ENCODE measurements at places on chromosomes 1 and 21.

DNA sequence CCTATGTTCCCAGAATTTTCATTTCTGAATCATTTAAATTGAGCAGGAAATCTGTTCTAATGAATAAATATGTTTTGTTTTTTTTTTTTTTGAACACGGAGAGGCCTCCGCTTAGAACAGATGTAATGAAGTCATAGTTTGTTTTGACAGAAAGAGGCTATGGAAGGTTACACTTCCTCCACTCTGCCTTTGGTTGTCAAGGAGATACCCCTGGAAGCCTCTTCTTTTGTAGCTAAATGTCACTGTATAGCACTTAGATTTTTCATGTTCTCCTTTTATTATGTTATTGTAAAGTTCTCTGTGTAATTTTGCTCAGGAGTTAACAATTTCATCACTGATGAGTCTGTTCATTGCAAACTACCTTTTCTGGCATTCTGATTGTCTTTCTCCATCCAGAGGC lies 22.7 kb upstream of the GNG12 start:
- no peak for DNase-seq

- no peak for DNase-seq
Measured at GRCh38 chr1:240462277-240462676, 149.7 kb downstream of the GREM2 start.

DNA sequence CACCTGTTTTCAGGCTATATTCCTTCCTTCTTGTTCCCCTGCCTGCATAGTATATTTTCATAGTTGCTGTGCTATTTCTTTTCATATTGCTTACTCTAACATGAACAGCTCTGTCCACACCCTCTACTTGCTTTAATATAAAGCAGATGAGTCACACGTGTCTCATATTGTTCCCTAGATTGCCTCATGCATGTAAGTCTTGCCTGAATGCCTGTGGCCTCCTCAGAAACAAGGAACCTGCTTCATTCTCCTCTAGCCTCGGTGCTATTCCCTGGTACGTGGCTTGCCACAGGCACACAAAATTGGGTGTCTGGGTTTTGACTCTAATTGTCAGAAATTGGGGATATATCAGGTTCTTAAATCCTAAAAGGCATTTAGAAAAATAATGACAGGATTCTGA lies 16.5 kb upstream of the PKP1 start:
- no peak for DNase-seq

- no peak for DNase-seq
Measured at GRCh38 chr1:46520063-46520911, 30.7 kb downstream of the DMBX1 start.

DNA sequence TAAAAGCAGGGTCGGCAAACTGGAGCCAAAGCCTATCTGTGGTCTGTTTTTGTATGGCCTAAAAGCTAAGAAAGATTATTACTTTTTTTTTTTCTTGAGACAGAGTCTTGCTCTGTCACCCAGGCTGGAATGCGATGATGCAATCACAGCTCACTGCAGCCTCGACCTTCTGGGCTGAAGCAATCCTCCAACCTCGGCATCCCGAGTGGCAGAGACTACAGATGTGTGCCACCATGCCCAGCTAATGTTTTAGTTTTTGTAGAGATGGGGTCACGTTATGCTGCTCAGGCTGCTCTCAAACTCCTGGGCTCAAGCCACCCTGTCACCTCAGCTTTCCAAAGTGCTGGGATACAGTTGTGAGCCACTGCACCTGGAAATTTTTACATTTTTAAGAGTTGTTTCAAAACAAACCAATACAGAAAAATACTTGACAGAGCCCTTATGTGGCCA lies 6.5 kb upstream of the GLRX2 start:
- DNase-seq, result no peak

DNA sequence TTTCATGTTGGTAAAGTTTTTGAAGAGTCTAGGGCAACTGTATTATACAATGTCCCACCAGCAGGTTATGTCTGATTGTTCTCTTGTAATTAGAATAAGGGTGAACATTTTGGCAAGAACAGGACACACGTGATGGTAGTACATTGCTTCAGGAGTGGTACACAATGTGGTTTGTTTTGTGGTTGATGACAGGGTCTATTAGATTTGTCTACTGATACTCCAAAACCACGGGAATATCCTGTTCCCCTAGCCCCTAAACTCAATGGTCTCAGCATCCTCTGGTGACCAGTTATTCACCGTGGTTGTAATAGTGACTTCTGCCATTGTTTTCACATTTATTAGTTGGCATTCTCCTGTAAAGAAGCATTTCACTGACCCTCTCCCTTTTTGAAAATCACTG lies 22.1 kb upstream of the ACTA1 start:
- DNase-seq, result no peak

DNA sequence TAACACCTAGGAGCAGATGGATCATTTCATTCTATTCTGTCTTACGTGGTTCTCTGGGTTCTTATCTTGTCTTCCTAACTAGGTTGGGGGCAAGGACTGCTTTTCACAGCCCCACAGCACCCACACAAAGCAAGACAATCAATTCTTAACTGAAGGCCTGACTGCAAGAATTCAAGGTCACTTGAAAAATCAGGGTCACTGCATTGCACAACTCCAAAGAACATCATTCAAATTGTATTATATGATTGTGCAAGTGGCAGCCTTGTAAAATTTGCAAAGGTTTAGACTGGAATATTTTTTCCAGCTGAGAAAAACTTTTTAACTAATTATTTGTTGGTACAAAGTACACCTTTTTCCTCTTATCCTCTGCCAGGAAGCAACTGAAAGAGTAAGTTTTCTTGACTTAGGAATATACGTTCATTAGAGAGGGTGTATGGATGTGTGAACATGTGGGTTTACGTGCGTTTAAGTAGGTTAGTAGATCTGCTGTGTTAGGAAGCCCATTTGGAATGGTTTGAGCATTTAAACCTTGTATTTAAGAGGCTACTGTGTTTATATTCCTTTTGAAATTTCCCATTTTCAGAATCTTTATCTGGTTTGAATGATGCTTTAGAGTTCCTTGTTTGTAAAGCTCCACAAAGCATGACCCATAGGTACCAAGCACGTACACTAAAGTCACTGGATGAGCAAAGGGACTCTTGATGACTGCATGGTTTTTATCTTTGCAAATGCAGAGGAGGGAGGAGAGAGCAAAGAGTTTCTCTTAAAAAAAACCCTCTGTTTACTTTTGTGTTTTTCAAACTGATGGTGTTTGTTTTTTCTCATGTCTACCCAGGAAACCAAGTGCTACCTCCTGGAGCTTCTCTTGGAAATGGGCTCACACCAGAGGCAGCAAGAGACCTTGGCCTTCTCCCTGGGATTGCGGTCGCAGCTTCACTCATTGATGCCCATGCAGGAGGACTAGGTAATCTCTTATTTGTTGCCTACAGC lies 214.9 kb downstream of the FGGY start:
- DNase-seq, result no peak

DNA sequence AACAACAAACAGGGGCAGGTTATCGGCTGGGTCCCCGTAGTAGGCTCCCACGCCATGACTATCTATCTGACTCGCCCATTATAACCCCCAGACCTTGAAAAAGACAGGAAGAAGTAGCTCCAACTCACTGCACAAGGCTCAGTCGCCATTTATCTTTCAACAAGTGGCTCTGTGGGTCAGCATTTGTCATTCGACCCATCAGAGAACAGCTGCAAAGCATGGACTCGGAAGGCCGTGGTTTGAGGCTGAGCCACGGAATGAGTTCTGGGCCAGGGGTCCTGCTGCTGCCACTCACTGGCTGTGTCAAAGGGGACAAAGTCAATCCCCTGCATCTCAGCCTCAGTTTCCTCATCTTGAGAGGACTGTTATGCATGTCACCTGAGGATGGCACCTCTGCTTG lies 131.0 kb downstream of the DMRTA2 start:
- DNase-seq, result no peak

GRCh38 chr1:65881067-65881594 lies 88.4 kb downstream of the PDE4B start:
- DNase-seq, result no peak
